ENCODE measurements at places on chromosomes 3 and 15. TPM values are rescaled to one million over a fixed set of nuclear protein-coding genes. Genes with fewer than 3 reads are reported as not detected.

DNA sequence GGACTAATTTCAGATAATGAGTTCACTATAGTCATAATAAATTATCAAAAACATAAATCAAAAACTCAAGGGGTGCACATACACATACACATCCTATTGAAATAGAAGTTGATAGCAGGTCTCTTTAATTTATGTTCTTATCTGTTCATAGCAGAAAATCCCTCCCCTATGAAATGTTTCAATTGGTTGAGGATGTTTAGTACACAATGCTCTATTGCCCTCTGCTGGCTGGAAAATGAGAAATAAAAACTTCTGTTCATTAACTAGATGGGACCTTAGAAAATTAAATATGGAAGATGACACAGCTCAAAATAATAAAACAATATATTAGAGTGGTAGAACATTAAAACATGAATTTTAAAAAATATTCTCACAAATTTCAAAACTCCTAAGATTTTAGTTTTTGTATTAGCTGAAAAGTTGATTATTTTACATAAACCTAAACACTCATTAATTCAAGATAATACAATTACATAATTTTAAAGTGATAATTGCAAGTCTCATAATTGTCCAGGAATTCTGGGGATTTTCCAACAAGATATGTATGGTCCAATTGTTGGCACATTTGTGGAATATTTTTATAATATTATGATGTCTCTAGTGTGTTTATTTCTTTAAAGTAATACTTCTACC lies 735.0 kb downstream of the ROBO1 start:
- DNase-seq: no peak

- no peak for DNase-seq
These were observed 67.9 kb upstream of the TMEM115 start for GRCh38 chr3:50427217-50427616.

GRCh38 chr15:39391230-39391629 lies 189.6 kb upstream of the THBS1 start:
- no peak for DNase-seq

DNA sequence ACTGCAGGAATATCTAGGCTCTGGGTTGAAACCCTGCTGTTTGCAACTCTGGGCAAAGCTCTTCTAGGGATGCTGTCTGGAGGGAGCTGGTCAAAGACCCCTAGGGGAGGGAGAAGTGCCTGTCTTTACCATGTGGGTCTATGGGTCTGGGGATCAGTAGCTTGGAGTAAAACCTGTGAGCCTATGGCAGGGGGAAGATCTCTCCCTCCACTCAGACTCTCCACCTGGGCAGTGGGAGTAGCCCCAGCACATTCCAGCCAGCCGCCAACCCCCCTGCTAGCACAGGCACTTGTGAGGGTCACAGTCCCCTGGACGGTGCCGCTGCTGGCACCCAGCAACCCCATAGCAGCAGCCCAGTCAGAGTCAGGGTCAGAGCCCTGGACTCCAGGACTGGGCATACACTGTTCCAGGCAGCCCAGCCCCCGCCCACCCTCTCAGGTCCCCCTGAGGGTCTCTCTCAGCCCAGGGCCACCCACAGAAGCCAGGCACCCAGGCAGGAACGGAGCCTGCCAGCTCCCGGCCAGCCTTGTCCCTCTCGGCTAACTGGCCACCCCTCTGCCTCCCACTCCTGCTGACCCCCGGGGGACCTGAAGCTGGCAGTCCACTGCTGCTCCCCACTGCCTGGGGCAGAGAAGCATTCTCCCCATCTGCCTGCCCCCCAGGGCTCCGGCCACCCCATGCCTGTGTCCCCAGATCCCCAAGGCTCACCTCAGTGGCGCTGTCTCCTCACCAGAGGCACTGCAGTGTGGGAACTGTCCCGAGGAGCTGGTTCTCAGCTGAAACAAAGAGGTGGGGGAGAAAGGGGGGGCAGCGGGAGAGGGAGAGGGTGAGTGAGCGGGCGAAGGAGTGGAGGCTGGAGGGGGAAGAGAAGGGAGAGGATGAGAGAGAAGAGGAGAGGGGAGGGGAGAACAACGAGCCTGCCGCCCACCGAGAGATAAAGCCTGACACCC lies 10.8 kb downstream of the GLYCTK start:
- no peak for DNase-seq

DNA sequence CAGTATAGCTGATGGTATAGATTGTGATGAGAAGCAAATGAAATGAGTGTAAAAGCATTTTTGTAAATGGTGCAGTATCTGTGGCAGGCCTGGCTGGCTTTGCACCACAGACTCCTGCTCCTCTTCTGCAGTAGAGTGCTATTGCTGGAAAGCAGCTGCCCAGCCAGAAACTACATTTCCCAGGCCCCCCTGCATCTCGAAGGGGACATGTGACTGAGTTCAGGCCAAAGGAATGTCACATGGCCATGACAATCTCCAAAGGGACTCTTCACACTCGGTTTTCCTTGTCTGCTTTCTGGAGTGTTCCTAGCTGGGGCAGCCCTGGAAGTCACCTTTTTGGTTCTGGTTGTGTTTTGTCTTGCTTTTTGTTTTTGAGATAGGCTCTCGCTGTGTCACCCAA lies 277.1 kb downstream of the SUCLG2 start:
- no peak for DNase-seq

- DNase-seq: no peak
These were observed 1.7 kb downstream of the ANXA2 start for GRCh38 chr15:60396100-60396499.

DNA sequence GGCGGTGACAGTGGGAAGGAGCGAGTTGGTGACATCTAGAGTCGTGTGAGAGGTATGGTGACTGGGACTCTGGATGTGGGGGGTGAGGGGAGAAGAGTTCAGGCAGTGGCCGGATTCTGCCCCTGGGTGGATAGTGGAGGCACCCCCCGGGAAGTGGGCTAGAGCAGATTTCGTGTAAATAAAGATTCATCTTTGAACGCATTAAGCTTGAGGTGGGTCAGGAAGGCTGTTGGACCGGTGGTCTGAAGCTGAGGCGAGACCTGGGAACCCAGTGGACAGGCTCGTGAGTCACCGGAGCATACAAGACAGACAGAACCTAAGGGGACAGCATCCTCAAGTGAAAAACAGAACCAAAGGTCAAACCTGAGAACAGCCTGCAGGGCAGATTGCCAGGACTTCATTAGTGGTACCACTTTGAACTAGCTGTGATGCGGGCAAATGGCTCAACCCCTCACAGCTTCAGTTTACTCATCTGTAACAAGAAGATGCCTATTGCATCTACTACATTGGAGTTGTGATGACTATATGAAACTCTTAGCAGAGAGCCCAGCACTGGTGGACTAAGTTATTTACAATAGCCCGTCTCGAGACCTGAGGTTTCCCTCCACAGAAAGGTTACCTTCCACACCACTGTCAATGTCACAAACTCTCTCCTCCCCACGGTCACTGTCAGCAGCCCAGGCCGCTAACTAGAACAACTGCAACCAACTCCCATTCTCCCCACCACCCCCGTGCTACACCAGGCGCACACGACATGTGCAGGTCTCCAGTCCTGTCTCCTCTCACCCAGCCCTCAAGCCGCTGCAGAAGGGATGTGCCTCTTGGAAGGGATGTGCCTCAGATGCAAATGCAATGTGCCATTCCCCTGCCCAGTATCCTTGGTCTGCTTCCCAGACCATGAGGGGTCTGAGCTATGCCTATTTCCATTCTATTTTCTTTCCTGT lies 901 bp upstream of the CLN6 start:
- no peak for DNase-seq

DNA sequence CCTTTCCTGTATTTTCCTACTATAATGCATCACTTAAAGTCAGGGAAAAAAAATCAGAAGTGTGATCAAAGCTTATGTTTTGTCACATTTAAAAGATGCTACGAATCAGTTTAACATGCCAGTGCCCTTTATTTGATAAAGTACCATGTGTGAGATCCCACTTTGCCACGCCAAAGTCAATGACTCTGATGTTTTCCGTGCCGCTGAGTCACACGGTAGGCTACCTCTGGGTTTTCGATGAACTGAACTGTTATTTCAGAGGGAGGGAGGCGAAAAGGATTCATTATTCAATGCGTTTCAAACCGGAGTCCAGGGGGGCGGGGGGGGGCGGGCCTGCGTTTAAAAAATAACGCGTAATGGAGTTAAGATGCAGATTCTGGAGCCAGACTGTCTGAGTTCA lies 203.0 kb downstream of the ABHD5 start:
- DNase-seq: no peak

The FAM81A gene
- 1.5 TPM for total RNA-seq

The C3orf22 gene
- not detected for total RNA-seq

The SPTBN5 gene
- total RNA-seq: 0.51 TPM

The SLC12A1 gene
- total RNA-seq: not detected

The ZNF609 gene
- 12.4 TPM for total RNA-seq

The RBMS3 gene
- total RNA-seq: 77.1 TPM

All from uterus (tissue), 4 donors.